RPMI7951 (cell line): ENCODE measurements at places on chromosomes 6 and 20.
A peak's percentile ranks its signal among the peaks of the same experiment; 100 is the strongest.

DNA sequence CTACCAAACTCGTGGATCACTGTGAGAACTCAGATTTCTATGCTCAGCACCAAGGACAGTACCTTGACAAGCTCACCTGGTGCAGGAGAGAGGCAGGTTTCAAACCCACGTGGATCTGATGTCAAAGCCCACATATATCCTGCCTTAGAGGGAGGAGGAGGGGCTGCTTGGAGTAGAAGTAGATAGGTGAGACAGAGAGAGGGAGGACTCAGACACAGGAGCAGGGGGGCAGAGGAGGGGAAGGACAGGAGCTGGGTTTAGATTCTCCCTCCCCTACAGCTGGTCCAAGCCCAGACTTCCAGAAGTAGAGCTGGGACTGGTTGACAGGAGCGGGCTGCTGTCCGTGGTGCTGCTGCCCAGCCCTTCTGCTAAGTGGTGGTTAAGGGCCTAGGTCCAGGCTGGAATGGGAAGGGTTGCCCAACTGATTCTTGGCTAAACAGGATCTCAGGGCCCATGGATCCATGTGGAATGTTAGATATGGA is 77.5 kb downstream of the CDH22 start:
- peak; percentile 52 for DNase-seq

DNA sequence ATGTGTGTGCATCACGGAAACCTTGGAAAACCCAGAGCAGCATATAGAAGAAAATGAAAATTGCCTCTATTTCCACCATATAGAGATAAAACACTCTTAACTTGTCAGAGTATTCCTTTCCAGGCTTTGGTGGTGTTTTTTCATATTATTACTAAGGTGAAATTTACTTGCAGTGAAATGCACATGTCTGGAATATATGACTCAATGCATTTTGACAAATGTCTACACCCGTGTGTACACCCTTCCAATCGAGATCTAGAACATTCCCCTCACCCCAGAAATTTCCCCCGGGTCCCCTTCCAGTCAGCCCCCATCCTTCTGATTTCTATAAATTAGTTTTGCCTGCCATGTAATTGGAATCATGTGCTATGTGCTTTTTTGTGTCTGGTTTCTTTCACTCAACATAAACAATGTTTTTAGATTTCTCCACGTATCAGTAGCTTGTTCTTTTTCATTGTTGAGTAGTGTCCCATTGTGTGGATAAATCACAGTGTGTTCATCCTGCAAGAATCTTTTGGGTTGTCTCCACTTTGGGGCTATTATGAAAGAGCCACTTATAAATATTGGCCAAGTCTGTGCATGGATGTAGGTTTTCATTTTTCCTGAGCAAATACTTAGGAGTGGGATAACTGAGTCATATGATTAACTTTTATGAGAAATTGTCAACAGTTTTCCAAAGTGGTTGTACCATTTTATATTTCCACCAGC is 19.9 kb upstream of the PREX1 start:
- no peak for DNase-seq

- DNase-seq = no peak
Measured at GRCh38 chr6:44674226-44675155, 287.0 kb downstream of the CDC5L start.

GRCh38 chr6:135226537-135226936 is 45.4 kb downstream of the MYB start:
- DNase-seq = no peak

GRCh38 chr20:38125157-38126056 is 39.7 kb downstream of the TGM2 start:
- DNase-seq = peak; percentile 84

DNA sequence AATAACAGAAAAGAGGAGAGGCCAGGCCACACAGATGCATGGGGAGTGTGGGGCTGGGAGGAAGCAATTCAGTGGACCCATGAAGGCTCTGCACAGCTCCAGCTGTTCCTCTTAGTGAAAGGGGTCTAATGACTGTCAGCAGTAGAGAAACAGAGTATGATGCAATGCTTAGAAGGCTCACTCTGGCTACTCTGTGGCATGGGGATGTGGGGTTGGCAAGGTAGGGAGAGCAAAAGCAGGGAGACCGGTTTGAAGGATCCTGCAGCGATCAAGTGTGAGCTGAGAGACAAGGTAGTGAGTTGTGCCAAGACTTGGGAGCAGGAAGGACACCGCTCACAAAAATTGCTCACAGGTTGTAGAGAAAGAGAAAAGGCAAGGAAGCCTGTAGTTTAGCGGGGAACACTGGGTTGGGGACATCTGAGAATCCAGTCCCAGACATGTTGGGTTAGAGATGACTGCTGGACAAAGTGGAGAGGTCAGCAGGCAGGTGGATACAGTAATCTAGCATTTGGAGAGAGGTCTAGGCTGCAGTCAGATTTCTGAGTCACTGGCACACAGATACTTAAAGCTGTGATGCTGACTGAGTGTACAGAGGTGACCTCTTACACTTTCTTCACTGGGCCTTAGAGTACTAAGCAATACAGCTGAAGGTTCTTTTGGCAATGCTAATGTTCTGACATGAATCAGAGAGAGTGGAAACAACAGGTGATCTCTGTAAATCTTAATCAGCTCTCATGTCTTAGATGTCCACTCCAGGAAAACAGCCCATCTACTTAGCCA is 27.1 kb downstream of the NAPB start:
- no peak for DNase-seq

DNA sequence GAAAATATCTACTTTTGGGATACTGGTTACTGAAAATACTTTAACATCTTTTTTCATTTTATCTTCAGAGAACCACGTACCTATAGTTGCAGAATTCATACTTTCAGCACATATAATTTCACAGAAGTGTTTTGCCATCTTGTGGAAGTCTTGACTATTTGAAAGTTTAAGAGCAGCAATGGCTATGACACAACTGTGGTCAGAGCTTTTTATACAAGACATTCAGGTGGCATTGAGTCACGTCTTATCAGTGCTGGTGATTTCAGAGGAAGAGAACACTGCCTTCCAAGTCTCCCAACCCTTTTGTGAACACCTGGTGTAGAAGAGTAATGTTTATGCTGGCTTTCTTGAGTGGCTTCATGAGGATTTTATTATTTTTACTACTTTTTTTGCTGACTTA is 171.6 kb downstream of the ARID1B start:
- DNase-seq = peak; percentile 80

DNA sequence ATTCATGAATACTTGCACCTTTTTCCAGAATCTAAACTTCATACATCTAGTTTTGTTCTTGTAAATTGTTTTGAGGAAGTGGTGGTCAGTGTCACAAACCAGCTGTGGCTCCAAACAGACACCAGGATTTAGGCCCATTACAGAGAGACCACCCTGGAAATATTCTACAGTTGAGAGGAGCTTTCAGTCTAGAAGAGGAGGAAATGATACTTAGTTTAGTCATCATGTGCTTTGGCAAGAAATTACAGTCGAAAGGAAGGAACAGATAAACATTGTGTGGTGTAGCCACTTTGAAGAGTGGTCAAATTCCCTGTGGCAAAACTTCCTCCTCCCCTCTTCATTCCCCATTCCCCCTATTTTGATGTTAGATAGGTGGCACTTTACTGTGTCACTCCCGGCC is 15.7 kb downstream of the DCBLD1 start:
- peak; percentile 92 for DNase-seq

- DNase-seq = no peak
Measured at GRCh38 chr6:30213667-30213956, 406 bp upstream of the TRIM26 start.

DNA sequence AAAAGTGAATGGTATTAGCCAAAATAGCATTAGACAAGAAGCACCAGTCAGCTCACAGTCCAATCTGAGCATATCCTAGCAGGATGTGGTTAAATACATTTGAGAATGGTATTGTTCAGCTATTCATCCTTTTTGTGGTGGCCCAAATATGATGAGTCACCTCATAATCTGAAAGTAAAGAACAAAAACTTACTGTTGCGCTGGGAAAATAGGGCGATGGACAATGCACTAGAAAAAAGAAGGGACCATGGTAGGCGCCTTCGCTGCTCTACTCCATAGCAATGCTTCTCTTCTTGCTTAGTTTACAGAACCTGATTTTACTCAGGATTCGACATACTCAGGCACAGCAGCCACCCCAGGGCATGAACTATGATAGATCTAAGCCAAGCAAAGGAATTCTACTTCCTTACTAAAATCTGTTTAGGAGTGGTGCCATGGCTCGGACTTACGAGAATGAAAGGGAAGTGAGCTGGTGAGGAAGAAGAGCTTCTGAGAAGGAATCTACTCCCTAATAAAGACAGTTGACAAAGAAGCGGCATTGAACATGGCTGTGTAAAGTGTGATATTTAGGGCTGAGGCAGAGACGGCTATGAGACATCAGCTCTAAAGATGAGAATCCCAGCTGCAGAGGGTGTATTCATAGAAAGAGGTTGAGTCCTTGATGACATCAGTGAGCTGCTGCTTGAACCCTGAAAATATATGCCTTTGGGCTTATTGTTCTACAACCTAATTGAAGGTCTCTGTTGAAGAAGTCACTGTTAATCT is 16.6 kb upstream of the FBXO9 start:
- peak; percentile 89 for DNase-seq

- peak; percentile 90 for DNase-seq
Measured at GRCh38 chr6:118387921-118388701, 160.0 kb upstream of the PLN start.

GRCh38 chr20:47727170-47727880 is 58.0 kb downstream of the SULF2 start:
- DNase-seq = peak; percentile 54

DNA sequence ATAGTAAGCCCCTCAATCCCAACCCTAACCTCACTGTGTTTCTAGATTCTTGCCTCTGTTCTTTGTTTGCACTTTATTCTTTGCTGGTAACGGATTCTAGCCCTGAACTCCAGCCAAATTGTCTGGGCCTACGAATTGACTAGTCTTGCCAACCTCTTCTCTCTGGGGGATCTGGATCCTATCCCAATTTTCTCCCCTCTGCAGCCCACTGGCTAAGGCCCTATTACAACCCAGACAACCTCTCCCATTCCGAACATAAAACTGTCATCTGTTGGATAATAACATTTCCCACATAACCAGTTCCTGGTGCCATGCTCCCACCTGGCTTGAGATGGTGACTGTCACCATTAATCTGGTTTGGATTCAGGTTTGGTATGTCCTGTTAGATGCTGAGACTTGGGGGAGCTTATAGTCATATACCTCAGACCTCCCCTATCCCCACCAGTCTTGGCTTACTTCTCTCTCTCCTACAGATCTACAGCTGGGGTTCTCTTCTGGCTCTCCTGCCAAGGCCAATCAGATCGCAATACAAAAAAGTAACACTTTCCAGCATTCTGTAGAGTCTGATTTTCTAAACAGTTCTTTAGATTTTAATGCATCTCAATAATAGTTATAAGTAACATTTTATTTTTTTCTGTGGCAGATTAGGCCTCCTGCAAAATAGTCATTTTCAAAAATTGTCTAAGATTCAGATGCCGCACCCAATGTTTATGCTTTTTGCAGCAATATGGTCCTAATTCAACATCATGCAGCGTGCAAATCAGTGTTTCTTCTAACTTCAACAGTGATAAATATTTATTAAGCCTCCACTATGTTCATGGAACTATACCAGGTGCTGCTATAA is 29.8 kb upstream of the AHI1 start:
- no peak for DNase-seq

- no peak for DNase-seq
Measured at GRCh38 chr6:32839356-32839755, 817 bp upstream of the TAP2 start.

- DNase-seq = no peak
Measured at GRCh38 chr20:2749951-2750490, 50.4 kb downstream of the CPXM1 start.

- DNase-seq = no peak
Measured at GRCh38 chr6:53320964-53321363, 27.8 kb downstream of the ELOVL5 start.

DNA sequence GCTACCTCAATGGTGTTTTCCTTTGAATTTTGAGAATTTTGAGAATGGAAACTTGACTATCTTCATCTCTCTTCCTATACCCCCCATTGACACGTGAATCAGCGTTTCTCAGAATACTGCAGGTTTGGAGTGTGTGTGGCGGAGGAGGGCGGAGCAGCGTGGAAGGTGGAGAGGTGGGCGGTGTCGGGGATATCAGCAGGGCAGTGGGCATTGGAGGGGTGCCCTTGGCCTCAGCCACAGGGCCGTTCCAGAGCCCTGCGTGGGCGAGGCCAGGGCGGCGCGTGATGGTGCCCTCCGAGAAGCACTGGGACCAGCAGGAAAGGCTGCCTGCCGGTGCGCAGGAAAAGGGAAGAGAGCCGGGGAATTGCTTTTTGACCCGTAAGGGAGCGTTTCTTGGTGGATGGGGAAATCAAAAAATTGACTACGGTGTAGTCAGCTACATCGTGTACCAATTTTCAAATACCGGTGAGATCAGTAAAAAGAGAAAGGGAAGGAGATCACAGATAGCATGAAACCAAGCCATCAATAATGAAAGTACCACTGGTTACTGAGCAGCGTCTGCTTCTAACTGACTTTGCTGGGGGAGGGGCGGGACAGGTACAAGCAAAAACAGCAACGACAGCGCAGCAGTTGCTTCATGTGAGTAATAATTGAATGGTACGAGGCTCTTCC is 82.7 kb upstream of the DUSP22 start:
- DNase-seq = no peak

GRCh38 chr6:159249752-159250151 is 80.6 kb downstream of the FNDC1 start:
- no peak for DNase-seq

DNA sequence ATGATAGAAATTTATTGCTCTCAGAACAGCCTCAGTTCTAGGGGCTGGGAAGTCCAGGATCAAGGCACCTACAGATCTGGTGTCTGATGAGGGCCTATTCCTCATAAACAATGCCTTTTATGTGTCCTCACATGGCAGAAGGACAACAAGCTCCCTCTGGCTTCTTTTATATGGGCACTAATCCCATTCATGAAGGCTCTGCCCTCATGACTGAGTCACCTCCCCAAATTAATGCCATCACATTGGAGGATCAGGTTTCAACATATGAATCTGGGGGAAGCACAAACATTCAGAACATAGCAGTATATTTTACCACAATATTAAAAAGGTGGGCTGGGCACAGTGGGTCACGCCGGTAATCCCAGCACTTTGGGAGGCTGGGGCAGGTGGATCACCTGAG is 58.5 kb upstream of the CCN6 start:
- peak; percentile 76 for DNase-seq

DNA sequence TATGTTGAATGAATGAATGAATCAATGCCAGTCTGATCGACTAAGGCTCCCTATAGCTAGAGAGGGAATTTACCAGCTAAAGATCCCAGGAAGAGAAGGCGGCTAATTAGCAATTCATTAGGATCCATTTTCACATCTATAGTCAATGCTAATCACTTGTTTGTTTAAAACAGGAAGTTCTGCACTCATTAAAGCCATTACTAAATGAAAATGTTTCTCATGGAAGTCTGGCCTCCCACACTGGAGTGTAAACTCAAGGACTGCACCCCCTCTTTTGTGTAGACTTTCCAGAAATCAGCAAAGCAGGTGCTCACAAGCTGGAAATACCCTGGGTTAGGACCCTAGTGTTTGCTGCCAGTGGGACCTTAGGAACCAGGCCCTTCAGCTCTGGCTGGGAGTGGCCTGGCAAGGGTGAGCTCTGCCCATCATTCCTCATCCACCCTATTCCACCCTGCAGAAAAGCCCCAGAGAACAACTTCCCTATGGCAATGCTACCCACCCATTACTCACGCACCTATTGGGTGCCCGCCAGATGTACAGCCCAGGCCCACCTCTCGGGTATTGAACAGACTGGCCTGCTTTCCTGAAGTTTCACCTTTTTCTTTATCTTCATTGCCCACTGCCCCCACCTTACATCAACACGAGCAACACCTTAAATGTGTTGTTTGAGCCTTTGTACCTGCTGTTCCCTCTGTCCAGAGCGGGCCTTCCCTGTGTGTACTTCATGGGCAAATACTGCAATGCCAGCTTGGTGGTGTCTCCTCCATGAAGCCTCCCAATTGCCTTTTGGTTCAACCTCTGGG is 60.8 kb downstream of the TTI1 start:
- no peak for DNase-seq
